ENCODE measurements at places on chromosomes 3 and 15.

DNA sequence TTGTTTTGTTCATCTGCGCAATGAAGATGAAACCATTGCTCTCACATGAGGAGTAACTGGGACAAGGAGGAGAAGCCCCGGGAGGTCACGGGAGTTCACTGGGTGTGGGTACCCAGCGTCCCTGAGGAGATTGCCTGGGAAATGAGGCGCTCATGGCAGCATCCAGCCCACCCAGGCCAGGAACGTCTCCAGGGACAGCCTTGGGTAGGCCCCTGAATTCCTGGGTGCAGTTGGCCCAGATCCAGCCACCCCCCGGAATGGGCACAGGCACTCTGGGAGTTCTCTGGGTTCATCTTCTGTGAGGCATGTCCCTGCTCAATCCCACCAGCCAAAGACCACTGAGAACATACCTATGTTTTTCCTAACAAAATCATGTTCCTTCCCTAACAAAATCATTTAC is 18.5 kb downstream of the BFSP2 start:
- peak; percentile 16 for DNase-seq

DNA sequence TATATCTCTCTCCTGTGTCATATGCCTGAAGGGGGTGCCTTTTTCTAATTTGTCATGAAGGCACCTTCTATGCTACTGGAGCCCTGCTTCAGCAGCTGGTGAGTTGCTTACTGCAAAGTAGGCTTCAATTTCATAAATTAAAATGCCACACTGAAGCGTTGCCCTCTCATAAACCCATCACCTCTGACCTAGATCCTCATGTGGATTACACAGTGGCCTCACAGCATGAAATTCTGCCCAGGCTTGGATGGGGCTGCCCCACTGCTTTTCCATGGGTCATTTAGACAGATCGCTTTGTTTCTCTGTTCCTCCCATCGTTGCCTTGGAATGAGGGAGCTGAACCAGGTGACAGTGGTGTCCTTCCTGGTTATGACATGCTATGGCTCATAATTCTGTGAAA is 131.2 kb downstream of the RPL22L1 start:
- no peak for DNase-seq

GRCh38 chr15:40754574-40754882 is 526 bp downstream of the RMDN3 start:
- peak; percentile 66 for DNase-seq

- DNase-seq, result peak; percentile 79
Measured at GRCh38 chr3:100089812-100090668, 24.3 kb downstream of the FILIP1L start.

- no peak for DNase-seq
Measured at GRCh38 chr15:48993380-48993779, 29.7 kb upstream of the SHC4 start.

DNA sequence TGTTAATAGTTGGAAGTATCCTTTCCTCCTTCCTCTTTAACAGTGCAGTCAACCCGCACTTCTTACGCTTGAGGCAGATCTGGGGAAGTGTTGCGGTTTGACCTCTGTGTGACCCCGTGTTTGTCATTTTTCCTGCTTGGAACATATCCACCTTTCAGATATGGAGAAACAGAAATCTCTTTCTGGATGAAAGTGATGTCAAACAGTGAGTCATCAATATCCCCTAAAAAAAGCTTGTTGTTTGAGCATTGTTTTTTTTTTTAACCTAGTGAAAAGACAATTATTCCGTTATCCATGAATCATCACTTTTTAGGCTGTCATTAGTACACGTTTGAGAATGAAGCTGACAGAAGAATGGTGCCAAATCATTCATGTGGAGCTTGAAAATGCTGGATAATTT is 293.7 kb downstream of the ARPP21 start:
- DNase-seq, result no peak

DNA sequence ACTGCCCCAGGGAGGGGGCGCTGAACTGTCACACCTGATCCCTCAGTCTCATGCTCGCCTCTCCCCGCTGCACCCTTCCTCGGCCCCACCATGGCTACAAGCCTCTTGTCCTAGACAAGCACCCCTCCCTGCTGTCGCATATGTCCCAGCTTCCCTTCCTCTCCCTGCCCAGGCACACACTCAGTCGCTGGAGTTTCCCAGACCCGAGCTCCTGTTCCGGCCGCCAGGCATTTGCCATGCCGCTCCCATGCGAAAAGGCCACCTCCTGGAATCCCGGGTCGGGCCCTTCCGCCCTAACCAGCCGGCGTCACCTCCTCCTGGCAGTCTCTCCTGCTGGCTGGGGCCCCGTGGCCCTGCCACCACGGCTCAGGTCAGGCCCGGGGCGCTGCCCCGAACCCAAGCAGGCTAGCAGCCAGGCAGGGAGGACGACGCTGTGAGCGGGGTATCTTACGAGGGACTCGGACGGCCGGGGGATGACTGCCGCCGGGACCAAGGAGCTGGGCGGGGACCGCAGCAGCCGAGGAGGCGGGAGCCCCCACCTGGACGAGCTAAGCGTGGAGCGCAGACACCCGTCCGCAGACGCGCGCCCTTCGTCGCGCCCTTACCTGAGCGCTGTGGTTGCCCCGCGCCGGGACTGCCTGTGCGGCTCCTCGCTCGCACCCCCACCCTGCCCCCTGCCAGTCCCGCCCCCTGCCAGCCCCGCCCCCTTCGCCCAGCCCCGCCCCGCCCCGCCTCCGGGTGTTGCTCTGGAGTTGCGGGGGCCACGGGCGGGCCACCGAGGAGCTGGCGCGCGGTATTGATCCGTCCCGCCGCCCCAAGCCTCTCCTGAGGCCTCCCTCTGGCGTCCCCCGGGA is at the start of gene ALS2CL:
TSS of gene ALS2CL (minus strand) at position 642 of the 854 bp plus-strand sequence. CDS start 4,239 bp downstream, outside the sequence.
- peak; percentile 87 for DNase-seq

- no peak for DNase-seq
Measured at GRCh38 chr3:153028381-153028780, 133.6 kb upstream of the RAP2B start.

DNA sequence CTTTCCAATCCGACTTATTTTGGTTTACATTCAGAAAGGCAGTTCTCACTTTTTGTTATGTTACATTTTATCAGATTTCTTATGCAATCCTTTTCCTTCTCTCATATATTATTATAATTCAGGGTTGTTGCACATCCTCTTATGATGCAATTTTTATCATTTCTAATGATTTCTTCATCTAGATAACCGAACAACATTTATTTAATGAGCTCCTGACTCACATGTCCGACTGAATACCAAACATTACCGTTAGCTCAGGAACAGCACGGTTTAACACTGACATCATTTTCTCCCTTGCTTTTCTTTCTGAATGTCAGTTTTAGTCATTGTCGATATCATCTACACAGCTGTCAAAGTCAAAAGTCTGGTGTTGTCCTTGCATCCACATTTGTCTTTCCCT is 199.2 kb downstream of the BCHE start:
- no peak for DNase-seq

GRCh38 chr3:150255413-150255812 is 152.7 kb upstream of the TSC22D2 start:
- no peak for DNase-seq

DNA sequence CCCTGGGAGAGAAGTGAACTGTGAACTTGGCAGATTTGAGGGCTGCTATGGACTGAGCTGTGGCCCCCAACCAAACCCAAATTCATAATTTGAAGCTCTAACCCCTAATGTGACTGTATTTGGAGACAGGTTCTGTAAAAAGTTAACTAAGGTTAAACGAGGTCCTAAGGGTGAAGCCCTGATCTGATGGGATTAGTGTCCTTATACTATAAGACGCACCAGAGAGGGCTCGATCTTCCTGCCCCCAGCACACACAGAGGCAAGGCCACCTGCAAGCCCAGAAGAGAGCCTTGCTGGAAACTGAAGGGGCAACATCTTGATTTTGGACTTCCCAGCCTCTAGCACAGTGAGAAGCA is 34.0 kb downstream of the TKT start:
- peak; percentile 46 for DNase-seq

DNA sequence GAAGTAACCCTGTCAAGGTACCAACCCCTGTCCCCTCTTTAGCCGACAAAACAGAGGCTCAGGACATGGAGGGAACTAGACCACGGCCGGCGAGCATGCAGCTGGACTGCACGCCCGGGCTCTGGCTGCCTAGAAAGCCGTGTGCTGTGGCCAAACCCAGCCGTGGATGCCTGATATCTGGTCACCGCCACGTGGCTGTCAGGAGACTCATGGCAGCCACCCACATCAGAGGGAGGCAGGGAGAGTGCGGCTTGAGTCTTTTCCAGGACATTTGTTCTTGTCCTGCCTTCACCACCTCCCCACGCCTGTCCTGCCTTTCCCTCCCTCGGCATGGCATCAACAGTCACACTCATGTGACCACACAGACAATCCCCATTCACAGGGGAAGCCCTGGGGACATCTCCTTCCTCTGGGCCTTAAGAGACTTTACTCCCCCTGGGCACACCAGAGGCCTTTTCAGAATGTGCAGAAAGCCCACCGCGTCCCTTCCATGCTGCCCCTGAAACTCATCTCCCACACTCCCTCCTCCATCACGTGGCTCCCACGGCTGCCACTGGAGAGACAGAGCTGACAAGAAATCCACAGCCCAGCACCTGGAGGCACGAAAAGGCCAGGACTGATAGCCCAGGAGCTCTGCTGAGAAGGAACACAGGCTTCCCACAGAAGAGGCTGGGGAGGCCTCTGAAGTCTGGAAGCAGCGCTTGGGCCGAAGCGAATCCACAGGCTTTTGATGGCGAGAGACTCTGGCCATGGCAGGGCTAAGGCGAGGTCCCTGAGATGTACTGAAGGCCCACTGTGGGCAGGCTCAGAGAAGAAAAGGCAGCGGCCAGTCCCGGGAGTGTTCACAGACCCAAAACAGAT is 71.2 kb upstream of the IQSEC1 start:
- peak; percentile 41 for DNase-seq

DNA sequence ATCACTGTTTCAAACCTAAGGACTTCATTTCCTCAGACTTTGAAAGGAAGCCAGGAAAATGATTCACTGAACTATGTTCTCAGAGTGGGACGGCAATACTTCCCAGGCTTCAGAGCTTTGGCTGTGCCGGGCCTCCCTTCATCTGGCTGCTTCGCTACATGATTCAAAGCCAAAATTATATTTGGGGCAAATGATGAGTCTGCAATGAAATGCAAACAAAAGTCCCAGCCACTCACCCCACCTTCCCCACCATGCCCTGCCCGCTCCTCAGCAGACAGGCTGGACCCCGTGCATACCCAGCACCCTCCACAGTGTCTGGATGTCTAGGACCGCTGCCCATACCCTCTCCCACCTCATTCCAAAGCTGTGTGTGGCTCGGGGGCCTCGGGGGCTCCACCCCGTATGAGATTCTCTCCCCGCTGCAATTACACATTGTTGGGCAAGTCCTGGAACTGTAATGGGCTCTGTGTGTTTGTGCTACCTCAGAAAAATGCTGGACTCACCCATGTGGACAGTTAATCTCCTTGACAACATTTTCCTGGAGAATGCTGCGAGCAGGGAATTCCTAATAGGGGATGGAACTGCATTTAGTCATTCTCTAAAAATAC is 32.2 kb downstream of the ATP10A start:
- no peak for DNase-seq

GRCh38 chr3:88188436-88188835 is 38.7 kb downstream of the C3orf38 start:
- DNase-seq, result peak; percentile 68

- DNase-seq, result no peak
Measured at GRCh38 chr3:14829811-14830210, 11.0 kb downstream of the FGD5 start.

DNA sequence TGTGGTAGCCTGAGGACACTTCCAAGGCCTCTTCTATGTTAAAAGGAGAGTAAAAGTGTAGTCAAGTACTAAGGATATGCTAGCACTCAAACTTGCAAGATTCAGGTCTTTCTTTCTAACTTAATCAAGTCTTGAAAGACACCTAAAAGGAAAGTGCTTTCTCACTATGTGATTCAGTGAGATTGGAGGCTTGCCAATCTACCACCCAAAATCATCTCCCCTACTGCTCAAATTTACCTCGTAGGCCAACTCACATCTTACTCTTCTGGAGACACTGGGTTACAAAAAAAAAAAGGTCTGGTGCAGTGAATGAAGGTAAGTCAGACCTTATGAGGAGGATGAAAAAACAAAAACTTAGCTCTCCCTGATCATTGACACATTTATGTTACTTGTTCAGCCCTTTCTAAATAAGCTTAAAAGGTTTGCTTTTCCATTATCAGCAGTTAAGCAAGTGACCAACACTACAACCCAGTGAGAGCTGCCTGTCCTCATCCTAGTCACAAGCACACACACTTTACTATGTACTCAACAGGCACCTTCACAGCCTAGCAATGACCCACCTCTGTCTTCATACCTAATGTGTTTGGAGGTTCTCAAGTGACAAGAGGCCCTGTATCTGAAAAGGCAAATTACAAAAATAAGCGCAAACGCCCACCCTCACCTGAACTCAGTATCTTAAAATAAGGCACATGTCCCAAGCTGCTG is 19.6 kb downstream of the SUMF1 start:
- no peak for DNase-seq

GRCh38 chr3:25465266-25465860 is 37.3 kb downstream of the RARB start:
- DNase-seq, result no peak

DNA sequence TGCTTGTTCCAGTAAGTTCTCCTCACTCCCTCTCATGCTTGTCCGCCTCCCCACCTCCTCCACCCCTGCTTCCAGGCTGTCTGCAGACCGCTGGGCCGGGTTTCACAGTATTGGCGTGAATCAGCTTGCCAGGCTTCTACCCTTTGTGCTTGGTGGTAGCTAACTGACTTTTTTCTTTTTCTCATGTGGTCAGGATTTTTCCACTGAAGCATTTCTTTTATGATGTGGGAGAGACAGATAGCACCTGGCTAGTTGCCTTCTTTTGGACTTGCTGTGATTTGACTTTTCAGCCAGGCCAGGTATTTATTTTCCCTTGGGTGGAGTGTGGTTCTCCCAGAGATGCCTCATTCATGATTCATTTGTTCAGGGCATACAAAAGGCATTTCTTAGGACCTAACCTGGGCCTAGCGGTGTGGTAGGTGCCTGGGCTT is 60.6 kb downstream of the ST6GAL1 start:
- DNase-seq, result peak; percentile 66

DNA sequence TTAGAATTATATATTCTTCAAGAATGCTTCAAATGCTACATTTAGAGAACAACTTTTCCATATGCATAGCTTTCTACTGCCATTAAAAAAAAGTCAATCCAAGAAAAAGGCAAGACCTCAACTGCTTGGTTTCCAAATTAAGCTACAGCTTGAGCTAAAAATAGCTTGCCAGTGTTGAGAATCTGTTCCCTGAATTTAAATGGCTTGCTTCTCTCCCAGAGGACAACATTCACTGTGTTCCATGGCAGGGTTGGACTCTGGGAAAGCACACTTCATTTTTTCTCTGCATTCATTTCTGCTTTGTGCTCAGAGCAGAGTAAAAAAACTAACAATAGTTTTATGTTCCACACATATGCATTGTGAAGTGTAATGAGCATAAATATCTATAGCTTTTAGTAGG is 50.3 kb upstream of the ACTL6A start:
- DNase-seq, result no peak

Data from islet precursor cell (in vitro differentiated cells).